ENCODE measurements at places on chromosomes 1 and 21.

GRCh38 chr1:234863551-234863971 lies 253.6 kb upstream of the IRF2BP2 start:
- DNase-seq, result no peak

DNA sequence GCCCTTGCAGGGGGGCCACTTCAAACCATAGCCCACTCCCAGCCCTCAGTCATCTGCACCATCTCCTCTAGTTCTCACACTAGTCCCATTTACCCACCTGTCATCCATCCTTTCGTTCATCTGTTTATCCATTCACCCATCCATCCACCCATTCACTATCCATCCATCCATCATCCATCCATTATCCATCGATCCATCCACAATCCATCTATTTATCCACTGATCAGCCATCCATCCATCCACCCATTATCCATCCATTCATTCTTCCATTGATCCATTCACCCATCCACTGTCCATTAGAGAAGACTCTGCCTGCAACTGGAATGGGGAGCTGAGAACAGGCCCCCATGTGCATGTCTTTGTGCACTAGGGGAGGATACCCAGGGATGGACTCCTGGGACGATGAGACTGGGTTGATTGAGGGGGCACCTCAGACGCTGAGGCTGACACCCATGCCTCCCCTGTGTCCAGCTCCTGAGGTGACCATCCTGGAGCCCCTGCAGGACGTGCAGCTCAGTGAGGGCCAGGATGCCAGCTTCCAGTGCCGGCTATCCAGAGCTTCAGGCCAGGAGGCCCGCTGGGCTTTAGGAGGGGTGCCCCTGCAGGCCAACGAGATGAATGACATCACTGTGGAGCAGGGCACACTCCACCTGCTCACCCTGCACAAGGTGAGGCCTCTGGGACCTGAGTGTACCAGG lies 97.9 kb downstream of the TRIM11 start:
- no peak for DNase-seq

DNA sequence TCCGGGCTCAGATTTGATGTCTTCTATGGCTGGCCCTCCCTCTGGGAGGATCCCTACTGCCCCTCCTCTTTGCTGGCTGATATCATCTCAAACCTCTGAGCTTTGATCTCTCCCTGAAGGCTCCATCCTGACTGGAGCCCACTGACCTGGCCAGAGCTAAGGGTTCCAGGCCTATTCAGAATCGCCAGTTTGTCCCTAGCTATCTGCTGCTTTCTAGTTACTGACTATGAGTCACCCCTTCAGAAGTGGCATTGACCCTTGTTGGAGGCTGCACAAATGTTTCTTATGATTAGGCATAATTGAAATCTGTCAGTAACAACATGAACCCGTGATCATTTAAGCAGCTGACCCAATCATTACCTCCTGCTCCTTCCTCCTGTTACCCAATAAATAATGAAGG lies 87.1 kb downstream of the ABCA4 start:
- DNase-seq, result no peak

DNA sequence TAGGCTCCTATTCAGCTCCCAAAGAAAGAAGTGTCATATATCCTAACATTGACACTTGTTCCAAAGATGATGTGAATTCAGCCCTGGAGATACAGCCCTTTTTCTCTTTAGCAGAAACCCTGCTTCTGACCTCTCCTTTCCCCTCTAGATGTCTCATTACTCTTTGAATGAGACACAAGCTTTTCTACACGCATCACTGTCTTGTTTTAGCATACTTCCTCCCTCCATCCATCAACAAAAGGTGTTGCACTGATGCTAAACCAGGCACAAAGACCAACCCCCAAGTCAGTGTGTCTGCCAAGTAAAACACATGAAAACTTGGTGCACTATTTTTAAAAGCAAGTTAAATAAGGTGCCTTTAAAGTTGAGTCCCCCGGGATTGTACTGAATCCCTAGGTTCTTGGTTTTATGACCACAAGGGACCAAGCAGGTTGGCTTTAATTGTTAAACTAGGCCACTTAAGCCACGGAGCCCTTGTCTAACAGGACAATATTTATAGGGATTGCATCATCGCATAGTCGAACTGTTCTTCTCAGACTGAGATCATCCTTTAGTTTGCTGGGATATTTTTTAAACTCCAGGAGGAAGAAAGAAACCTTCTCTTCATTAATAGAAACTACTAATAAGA lies 101.0 kb upstream of the GUCA2B start:
- no peak for DNase-seq
